HT-29 (cell line): ENCODE measurements at places on chromosomes 4 and X.

- DNase-seq, result no peak
Measured at GRCh38 chr4:81756973-81757372, 285.3 kb upstream of the RASGEF1B start.

DNA sequence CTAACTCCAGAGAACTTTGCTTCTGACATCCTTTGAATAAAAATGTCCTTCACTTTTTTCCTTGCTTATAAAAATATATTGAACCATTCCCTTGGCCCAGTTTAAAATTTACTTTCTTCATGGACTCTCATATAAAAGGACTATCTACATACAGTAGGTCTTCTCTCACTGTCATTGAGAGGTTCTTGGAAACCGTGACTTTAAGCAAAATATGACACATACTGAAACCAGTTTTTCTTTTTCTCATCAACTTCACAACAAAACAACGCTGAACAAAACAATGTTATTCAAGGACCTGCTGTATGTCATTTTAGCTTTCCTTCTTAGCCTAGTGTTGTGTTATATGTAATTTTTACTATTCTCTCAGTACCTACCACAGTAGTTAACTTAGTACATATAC, 496.8 kb downstream of the CENPC start:
- DNase-seq, result no peak

GRCh38 chr4:159016593-159017024, 86.3 kb upstream of the RAPGEF2 start:
- DNase-seq, result no peak

DNA sequence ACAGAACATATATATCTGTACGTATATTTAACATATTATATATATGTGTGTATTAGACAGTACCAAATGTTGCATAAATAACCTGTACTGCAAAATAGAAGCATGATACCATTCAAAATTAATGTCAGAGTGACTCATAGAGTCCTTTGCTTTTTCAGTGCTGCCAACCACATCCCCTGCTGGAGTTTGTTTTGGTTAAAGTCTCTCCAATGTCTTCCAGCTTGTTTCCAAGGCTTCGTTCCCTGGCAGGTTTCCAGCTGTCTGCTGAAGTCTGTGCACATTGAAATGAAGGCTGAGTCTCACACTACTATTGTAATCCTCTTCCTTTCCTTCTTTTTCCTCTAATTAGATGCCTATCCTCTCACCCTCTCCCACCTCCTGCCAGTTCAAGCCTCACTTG, 14.9 kb downstream of the NRK start:
- no peak for DNase-seq

GRCh38 chrX:42546800-42547199, 231.2 kb downstream of the PPP1R2C start:
- DNase-seq, result no peak

DNA sequence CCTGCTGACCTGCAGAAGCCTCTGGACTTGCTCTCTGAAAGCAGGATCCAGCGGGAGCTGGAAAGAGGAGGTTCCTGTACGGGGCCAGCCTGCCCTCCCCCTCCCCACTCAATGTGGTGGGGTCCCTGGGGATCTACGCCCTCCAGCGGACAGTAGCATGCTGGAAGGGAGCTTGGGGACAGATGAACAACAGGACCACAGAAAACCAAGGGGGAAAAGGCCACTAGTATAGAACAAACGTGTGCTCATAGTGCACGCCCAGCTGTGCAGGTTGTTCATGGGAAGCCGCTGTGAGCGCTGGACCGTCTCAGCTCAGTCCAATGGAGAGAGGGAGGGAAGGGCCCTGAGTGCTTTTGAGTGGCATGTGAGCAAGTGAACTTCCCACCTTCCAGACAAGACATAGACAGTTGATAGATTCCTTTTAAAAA, 15.8 kb downstream of the HMX1 start:
- DNase-seq, result no peak

DNA sequence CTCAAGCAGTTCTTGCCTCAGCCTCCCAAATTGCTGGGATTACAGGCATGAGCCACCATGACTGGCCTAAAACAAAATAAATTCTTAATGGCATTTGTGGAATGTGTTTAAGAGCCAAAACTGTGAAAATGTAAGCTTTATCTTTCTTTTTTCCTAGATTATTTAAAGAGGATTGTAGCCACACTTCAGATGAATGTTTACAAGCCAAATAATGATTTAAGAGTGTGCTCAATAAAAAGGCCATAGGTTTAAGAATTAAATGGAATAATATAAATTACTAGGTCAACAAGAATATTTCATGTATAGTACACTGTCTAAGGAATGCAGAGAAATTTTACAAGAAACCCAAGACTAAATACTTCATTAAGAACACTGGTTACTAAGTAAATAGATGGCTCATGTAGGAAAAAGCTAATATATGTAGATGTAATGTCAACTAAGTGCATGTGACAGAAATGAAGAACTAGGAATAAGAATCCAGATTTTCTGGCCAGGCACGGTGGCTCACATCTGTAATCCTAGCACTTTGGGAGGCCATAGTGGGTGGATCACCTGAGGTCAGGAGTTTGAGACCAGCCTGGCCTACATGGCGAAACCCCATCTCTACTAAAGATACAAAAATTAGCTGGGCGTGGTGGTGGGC, 21.3 kb upstream of the UGDH start:
- no peak for DNase-seq

GRCh38 chr4:7403001-7403400, 31.7 kb downstream of the PSAPL1 start:
- DNase-seq, result no peak

DNA sequence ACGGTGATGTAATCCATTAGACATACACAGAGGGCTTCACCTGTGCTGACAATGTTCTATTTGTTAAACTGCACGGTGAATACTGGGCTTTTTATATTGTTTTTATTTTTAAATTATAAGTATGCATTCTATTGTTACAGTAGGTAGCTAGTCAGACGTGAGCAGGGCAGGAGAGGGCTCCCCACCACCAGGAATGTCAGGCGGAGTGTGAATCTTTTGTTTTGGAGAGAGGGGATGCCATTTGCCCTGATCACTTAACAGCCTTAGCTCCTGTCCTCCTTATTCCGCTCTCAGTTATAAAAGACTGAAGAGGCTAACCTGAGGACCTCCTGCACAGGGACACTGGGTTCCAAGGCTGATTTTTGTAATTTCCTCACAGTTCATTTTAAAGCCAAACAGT, 151.6 kb upstream of the TAPT1 start:
- DNase-seq, result no peak

- DNase-seq, result no peak
Measured at GRCh38 chr4:40502220-40502619, 127.4 kb downstream of the RBM47 start.

DNA sequence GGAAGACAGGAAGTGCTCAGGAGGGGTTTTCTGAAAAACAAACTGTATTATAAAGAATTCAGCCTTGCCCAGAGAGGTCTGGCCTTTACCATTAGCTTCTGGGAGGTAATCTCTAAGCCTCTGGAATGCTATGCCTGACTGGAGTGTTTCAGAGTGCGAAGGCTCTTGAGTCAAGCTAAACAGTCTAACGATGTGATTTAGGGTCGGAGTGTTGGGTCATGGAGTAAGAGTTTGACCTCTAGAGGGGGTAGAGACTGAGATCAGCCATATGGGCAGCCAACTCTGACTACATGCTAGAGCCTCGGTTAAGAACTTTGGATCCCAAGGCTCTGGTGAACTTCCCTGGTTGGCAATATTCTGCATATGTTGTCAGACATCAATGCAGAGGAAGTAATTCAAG, 15.0 kb downstream of the BOD1L1 start:
- DNase-seq, result no peak

DNA sequence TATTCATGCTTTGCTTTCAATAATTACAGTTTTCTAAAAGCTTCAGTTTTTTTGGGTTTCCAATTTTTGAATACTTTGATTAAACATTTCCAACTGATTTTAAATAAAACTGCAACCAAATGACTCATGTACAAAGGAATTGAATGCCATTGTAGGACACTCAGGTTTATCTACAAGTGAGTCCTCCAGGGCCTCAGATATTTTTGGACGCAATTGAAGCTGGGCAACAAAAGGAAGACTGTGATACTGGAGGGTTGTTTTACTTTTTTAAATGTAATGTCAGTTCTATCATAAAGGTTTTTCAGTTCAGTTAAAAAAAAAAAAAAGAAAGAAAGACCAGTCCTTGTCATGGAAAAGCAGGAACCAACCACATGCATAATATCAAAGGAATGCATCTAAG, 64.2 kb downstream of the MAGEA10 start:
- DNase-seq, result no peak

GRCh38 chr4:109985993-109986974, 73.6 kb downstream of the EGF start:
- no peak for DNase-seq

DNA sequence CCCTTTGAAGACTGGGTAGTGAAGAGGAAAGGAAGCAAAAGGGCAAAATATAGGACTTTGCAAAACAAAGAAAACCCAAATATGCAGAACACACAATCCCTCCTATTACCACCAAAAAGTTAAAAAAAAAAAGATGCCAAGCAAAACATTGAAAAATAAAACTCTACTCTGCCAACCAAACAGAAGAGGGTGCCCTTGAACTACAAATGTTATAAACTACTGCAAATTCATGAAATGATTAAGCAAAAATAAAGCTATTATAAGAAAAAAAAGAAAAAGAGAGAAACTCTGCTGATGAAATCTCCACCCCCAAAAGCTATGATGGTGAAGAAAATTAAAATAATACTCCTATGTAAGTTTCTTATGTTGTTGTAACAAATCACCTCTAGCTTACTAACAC, 168.5 kb upstream of the STK26 start:
- no peak for DNase-seq

GRCh38 chr4:7970361-7970946, 30.8 kb upstream of the AFAP1 start:
- peak; percentile 29 for DNase-seq

GRCh38 chr4:24144381-24144780, 254.5 kb upstream of the PPARGC1A start:
- no peak for DNase-seq

DNA sequence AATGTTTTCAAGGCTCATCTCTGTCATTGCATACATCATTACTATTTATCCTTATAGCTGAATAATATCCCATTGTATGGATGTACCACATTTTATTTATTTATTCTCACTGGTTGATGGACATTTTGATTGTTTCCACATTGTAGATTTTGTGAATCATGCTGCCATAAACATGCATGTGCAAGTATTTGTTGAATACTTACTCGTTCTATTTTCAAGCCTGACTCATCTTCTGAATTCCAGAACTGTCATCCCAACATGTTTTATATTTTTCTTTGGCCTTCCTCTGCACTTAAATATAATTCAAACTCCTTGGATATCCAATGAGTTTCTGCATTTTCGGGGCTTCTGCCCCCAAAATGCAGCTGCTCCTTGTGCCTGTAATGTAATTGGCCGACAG, 77.6 kb downstream of the MXRA5 start:
- no peak for DNase-seq

- DNase-seq, result no peak
Measured at GRCh38 chrX:124113621-124114600, 152.4 kb downstream of the STAG2 start.

DNA sequence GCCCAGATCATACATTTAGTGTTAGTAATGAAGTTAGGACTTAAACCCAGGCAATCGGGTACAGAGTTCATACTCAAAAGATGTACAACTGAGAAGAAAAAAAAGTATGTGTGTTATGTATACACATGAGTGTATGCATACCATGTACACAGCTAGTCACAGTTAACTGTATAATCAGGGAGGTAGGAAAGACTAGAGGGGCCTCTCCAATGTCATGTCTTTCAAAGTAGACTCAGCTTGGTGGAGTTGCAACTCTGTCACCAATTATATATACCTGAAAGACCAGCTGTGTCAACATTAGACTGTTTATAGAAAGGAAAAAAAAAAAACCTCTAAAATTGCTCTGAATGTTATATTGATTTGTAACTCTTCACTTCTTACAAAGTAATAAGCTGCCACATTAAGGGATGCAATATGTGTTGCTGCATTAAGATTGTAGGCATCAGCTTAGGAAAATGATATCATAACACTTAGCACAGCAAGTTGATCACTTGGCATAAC, 167.5 kb downstream of the DCTD start:
- no peak for DNase-seq
